ENCODE measurements at places on chromosomes 12 and 14.

GRCh38 chr12:66459944-66460482 is 157.7 kb downstream of the HELB start:
- DNase-seq: no peak

DNA sequence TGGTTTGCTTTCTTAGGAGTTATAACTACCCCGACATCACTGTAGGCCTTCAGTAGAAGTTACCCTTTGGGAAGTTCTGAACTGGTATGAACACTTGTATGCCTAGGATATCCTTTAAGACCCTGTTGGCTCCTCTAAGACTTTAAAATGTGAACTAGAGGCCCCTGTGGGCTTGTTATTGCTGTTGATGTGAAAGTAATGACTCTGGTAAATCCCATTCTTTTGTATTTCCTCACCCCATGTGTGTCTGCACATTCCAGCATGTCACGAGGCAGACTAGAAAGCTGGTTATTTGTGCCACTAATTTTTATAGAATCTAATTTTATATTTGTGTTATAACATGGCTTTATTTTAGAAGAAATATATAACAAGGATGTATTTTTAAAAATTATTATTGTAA is 48.9 kb downstream of the SERPINA10 start:
- no peak for DNase-seq

DNA sequence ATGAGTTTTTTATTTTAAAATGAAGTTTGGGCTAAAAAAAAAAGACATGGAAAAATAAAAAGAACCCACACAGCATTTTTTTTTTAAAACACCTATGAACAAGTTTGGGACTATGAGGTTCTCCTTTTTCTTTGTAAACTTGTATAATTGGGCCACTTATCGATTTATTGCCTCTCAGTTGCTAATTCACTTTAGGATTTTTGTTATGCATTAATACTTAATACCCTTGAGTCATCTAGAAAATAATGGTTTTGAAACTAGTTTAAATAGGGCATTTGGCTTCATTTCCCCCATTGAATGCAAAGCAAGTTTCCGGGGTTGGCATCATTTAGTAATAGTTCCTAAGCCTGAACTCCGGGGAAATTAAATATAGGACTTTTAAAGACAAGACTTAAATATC is 312.8 kb upstream of the RGS6 start:
- DNase-seq: no peak

DNA sequence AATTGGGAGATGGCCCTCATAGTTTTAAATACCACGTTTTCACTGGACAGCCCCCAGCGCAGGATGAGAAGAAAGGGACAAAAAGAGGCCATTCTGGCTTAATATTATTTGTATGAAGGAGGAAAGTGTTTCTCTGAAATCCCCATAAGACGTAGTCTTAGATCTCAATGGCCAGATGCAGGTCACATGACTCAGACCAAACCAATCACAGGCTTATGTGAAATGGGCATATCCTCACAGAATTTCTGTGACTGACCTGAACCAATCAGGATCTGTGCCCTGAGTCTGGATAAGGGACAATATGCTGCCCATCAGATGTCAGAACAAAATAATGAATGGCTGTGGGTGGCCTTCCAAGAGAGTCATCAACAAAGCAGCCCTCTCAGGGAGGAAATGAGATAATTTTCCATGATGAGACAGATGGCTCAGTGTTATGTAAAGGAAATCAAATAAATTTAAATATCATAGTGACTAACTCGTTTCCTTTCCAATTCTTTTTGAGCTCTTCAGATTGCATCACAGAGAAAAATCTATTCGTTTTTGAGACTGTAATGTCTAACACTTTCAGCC is 1009.5 kb upstream of the TMEM132C start:
- no peak for DNase-seq

DNA sequence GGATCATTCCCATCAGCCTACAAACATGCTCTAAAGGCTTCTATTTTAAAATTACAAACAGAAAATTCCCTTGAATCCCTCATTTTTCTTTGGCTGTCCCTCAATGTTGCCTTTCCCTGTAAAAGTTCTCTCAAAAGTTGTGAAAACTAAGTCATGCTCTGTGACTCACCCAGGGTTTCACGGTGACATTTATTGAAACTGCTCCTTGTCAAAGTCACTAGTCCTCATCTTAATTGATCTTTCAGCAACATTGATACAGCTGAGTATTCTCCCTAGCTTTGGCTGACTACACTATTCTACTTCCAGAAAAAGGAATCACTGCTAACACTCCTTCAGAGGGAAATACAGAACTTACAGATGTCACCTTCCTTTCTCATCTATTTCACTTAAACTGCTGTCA is 65.7 kb downstream of the ASCL4 start:
- DNase-seq: no peak

- DNase-seq: no peak
Observed at GRCh38 chr14:36619131-36619530, 36.7 kb upstream of the NKX2-8 start.

DNA sequence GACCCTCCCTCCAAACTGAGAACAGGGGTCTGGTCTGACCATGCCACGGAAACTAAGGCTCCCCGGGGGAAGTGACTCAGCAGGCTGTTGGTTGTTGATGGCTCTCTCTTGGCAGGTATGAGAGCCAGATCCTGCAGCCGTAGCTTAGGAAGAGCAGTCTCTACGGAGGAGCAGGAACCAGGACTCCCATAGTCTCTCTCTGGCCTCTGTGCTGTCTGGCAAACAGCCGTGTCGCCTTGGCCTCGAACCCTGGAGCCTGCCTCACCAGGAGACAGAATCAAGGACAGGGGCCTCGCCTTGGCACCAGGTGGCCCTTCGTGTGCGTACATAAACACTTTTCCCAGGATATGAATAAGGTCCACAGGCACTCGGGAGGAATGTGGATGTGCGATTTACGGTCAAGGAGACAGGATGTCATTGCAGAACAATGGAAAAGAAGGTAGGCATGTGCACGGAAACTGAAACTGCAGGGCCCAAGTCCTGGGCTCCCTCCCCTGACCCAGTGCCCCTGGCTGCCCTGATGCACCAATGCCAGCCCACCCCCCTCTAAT is 7.9 kb downstream of the VWF start:
- DNase-seq: no peak

- DNase-seq: no peak
Observed at GRCh38 chr12:81610955-81611889, 147.9 kb downstream of the PPFIA2 start.

DNA sequence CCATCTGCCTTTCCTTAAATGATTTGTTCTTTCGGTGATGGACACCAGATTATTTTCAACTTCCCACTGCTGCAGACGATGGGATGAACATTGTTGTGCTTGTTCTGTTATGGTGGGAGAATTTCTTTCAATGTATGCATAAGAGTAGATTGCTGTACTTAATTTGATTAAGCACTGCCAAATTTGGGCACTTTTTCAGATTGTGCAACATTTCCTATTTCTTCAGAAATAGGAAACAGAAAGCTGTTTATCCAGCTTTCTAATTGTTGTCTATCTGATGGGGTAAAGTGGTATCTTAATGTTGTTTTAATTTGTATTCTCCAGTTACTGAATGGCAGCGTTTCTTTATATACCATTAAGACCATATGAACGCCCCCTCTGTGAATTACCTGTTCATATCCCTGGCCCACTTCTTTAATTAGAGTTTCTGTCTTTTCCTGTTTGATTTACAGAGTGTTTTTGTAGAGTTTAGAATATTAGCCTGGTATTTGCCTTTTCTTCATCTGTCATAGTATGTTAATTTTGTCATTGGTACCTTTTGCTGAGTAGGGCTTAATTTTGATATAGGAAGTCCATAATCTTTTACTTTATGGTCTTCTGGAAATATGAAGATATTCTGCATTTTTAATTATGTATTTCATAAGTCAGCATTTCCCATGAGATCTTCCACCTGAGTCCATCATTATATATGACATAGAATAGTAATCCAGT is 59.6 kb downstream of the DIP2B start:
- DNase-seq: no peak

- no peak for DNase-seq
Observed at GRCh38 chr12:1006255-1006654, 15.2 kb downstream of the ERC1 start.

DNA sequence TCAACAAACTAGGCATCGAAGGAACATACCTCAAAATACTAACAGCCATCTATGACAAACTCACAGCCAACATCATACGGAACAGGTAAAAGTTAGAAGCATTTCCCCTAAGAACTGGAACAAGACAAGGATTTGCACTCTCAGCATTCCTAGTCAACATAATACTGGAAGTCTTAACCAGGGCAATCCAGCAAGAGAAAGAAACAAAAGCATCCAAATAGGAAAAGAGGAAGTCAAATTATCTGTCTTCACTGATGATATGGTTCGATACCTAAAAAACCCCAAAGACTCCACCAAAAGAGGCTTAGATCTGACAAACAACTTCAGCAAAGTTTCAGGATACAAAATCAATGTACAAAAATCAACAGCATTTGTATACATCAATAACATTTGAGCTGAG is 32.5 kb downstream of the CCDC38 start:
- no peak for DNase-seq

- no peak for DNase-seq
Observed at GRCh38 chr12:107337346-107338095, 244.2 kb upstream of the CRY1 start.

GRCh38 chr14:21023817-21024584 is 860 bp downstream of the NDRG2 start:
- DNase-seq: no peak
